ENCODE measurements at places on chromosomes 12 and 14. TPM values are rescaled to one million over a fixed set of nuclear protein-coding genes. Genes with fewer than 3 reads are reported as not detected.

- H3K4me3 ChIP-seq: no peak overlapping the region
- no peaks in the 10 kb centered on the region for H3K27me3 ChIP-seq
- no peaks in the 10 kb centered on the region for H3K4me1 ChIP-seq
- no peaks in the 10 kb centered on the region for H3K36me3 ChIP-seq
- DNase-seq: no peak
- H3K27ac ChIP-seq: no peak overlapping the region
These were observed 70.4 kb downstream of the SDR9C7 start for GRCh38 chr12:56863789-56864188.

DNA sequence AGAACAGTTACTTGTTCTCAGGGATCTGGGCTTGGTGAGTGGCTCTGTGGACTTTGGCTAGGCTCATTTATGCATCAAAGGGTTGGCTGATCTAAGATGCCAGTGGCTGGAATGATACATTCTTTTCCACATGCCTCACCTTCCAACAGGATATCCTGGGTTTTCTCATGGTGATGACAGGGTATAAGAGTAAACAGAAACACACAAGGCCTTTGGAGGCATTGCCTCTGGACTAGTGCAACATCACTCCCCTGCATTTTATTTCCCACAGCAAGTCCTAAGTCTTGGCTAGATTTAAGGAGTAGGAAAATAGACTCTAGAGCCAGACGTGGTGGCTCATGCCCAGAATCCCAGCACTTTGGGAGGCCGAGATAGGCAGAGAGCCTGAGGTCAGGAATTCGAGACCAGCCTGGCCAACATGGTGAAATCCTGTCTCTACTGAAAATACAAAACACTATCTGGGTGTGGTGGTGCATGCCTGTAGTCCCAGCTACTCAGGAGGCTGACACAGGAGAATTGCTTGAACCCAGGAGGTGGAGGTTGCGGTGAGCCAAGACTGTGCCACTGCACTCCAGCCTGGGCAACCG, 47.9 kb downstream of the RPH3A start:
- H3K27ac ChIP-seq: no peak overlapping the region
- no peaks in the 10 kb centered on the region for H3K27me3 ChIP-seq
- H3K36me3 ChIP-seq: no peaks in the 10 kb centered on the region
- no peaks in the 10 kb centered on the region for H3K4me1 ChIP-seq
- no peak for DNase-seq
- H3K4me3 ChIP-seq: no peak overlapping the region

The BIN2 gene
- 63.3 TPM for total RNA-seq

DNA sequence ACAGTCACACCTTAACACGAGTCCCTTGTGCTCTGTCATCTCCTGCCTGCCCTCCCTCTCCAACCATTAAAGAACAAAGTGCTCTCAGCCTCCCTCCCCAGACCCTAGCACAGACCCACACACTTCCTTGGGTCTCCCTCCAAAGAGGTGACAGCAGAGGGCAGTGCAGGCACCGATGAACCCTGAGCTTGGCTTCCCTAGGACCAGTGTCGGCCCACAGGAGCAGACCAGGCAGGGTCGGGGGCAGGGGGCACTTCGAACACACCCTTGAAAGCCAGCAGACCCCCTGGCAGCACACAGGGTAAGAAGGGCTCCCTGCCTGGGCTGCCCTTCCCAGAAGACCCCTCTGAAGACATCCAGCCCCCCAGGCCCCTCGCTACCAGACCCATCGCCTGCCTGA, 7.0 kb downstream of the CDK2AP1 start:
- no peak overlapping the region for H3K27ac ChIP-seq
- H3K4me3 ChIP-seq: no peak overlapping the region
- no peak for DNase-seq
- H3K27me3 ChIP-seq: peaks cover 4% of the 10 kb centered on the region

DNA sequence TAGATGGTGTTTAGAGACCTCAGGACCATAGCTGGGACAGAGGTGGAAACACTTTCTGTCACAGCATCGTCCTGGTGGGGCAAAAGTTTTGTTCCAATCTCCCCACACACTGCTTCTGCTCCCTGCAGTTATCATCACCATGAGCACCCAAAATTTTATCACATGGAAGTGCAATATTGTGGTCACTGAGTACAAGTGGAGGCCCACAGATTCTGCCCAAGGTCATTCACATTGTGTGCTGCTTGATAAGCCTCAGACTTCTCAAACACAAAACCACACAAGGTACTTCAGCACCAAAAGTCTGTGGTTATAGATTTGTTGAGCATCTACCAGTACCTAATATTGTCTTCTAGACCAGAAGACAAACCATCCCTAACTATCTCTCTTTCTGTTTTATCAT, 554 bp upstream of the KRT77 start:
- no peak overlapping the region for H3K4me3 ChIP-seq
- H3K36me3 ChIP-seq: no peaks in the 10 kb centered on the region
- DNase-seq: no peak
- H3K27ac ChIP-seq: no peak overlapping the region
- no peaks in the 10 kb centered on the region for H3K4me1 ChIP-seq

DNA sequence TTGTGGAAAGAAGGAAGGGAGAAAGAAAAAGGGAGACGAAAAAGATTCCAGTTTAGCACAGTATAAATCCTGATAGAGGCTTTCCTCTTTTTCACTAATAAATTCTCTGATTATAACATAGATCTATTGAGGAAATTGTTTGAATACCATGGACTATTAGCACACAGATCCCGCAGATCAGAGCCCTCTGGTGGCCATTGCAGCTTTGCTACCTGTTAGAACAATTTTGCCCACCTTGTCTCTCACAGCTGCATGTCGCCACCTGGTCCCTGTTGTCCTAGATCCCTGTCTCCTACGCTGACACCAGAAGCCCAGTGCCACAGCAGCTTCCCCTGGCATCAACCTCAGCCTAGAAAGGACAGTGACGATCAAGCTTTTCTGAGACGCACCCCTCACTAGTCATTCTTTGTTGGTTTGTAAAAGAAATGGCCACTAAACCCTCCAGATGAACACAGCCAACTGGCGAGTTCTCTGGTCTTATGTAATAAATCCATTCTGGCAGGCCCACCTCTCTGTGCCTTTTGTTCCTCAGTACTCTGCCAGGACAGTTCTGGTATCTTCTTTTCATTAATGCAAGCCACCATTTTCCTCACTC, 9.9 kb downstream of the GPHB5 start:
- H3K36me3 ChIP-seq: no peaks in the 10 kb centered on the region
- H3K27me3 ChIP-seq: no peaks in the 10 kb centered on the region
- no peaks in the 10 kb centered on the region for H3K4me1 ChIP-seq
- H3K4me3 ChIP-seq: no peak overlapping the region
- peak; percentile 5 for DNase-seq

GRCh38 chr14:89588840-89589296, 171.8 kb upstream of the FOXN3 start:
- no peaks in the 10 kb centered on the region for H3K27me3 ChIP-seq
- H3K27ac ChIP-seq: no peak overlapping the region
- H3K4me1 ChIP-seq: peaks cover 3% of the 10 kb centered on the region
- no peak for DNase-seq
- H3K4me3 ChIP-seq: no peak overlapping the region
- H3K36me3 ChIP-seq: no peaks in the 10 kb centered on the region

GRCh38 chr12:105805730-105806399, 332.9 kb downstream of the NUAK1 start:
- no peak overlapping the region for H3K27ac ChIP-seq
- no peak for DNase-seq
- no peaks in the 10 kb centered on the region for H3K36me3 ChIP-seq
- no peak overlapping the region for H3K4me3 ChIP-seq
- no peaks in the 10 kb centered on the region for H3K27me3 ChIP-seq

DNA sequence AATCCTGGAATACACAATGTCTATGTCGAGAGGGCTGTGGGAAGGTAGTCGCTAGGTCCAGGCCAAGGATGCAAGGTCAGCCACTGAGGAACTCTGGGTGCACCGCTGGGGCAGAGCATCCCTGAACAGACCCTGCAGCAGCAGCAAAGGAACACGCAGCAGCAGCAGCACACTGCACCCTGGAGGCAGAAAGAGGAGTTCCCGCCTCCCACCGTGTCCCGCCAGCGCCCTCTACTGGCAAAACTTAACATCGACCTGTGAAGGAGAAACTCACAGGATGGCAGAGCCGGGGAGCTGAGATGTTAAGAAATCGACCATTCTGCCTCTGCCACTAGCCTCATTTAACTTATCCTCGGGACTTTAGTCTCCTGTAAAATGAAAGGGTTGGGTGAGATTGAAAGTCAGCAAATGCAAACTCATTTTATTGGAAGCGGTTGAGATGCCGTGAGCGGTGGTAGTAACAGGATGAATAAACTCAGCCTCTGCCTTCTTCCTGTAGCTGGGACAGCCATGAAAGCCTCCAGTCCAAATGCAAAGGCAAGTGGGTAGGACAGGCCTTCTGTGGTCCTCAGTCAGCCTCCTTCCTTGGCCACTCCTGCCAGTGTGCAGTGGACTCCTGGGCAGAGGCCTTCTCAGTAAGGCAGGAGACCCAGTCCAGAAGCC, 45.6 kb downstream of the STAB2 start:
- DNase-seq: peak; percentile 64
- no peaks in the 10 kb centered on the region for H3K27me3 ChIP-seq
- H3K4me3 ChIP-seq: no peak overlapping the region
- H3K4me1 ChIP-seq: no peaks in the 10 kb centered on the region
- H3K27ac ChIP-seq: no peak overlapping the region
